ENCODE measurements at places on chromosomes 1 and 21.
A peak's percentile ranks its signal among the peaks of the same experiment; 100 is the strongest.

GRCh38 chr1:233614743-233615521 is 1.0 kb downstream of the KCNK1 start:
- DNase-seq: peak; percentile 75

- DNase-seq: peak; percentile 36
Observed at GRCh38 chr1:6234502-6235295, 1.1 kb downstream of the ICMT start.

GRCh38 chr1:25971066-25971810 is 26.6 kb downstream of the PAFAH2 start:
- DNase-seq: no peak

GRCh38 chr1:26733982-26734381 is 38.2 kb downstream of the ARID1A start:
- DNase-seq: peak; percentile 54

DNA sequence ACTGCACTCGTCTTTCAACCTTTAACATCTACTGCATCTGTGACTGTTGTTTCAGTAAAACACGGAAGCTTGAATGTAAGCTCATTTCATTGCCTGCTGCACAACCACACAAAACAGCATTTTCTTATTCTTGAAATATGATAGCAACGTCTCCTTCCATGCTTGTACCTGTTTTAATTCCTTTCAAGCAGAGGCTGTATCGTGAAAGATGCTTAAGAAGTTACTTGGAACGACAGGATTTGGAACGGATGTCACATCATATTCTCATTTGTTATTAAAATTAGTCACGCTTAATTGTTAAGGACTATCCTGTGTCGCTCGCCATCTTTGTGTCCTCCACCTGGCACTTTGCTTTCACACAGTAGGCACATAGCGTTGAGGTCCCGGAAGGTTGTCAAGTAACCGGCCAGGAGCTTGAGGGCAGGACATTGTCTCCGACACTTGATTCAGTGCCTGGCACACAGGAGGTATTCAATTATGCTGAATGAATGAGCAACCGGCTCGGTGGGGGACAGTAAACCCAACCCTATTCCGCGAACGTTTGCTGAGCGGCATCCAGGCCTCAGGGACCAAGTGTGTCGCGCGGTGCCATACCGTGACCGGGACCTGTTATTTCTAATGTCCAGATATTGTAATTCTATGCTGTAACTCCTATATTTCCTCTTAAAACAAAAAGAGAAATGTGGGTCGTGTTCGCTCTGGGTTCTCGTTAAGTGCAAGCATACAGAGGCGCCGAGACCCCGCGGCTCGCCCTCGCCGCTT is 499 bp upstream of the SH3GLB1 start:
- peak; percentile 22 for DNase-seq

DNA sequence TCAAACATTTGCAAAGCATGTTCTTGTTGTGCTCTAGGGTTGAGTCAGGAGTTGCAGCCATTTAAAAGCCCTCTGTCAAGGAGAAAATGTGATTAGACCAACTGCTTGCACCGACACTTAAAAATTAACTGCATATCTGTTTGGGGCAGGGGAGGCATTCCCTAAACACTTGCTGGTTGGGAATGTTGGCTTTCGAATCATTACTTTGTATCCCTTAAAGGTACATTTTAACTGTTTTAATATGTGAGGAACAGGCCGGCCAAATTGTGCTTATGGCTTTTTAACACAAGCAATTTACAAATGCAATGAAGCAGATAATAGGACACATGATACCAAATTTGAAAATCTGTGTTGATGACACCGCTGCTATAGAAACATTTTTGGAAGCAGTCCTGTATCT is 159.1 kb downstream of the LHX8 start:
- DNase-seq: no peak

Measured in epithelial cell of esophagus (primary cell).